ENCODE measurements at places on chromosomes 4 and X.

- DNase-seq = no peak
Measured at GRCh38 chr4:176303938-176304337, 15.8 kb upstream of the SPCS3 start.

- DNase-seq = no peak
Measured at GRCh38 chr4:56048383-56048701, 99.6 kb downstream of the CEP135 start.

DNA sequence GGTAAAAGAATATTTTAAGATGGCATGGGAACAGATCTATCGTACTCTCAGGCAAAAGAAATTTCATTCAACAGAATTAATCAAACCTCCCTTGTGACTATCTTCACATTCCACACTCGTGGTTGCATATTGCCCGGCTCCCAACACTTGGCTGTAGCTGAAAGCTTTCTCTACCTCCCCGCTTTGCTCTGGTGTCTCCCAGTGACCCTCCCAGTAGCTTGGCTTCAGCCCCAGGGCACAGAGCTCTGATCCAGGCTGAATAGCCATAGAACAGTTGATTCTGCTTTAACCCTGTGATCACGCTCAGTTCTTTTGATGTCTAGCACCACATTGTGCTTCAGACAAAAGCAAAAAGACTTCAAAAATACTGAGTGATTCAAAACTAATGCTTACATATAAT lies 24.6 kb downstream of the SLC7A11 start:
- no peak for DNase-seq

- DNase-seq = no peak
Measured at GRCh38 chrX:112816908-112817307, 23.7 kb downstream of the AMOT start.

DNA sequence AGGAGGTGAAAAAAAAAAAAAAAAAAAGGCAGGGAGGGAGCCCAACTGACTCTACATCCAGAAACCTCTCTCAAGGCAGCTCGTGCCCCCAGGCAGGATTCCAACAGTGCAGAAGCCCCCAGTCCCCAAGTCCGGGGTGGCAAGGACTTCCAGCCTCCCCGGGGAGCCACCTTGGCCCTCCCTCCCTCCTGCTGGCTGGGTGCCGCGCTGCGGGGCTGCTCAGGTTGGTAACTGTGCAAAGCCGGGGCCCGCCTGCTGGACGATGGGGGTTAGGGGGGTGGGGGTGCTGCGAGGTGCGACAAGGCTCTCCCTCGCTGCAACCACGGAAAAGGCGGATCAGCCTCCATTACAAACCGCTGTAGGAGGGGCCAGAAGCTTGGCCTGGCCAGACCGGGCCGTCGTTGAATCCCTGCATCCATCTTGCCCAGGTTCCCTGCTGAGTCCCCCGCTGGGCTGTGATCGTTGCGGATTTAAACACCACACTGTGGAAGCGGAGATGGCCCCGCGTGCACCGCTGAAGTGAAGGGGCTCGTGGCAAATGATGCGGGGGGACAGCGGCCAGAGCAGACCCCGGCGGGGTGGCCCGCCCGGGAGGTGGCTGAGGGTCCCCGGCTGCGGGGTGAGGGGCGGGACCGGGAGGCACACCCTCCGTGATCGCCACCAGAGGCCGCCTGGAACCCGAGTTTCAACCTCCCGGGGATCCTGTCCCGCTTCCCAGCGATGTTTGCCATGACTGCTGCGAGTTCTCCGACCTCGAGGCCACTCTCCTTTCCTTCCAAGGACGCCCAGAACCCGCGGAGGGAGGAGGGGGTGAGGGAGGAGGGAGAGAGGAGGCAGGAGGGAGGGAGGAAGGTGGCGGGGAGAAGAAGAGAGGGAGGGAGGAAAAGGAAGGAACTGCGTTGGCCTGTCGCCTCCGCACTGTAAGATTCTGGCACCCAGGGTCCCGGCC lies 58.0 kb upstream of the DDX3X start:
- DNase-seq = peak; percentile 36

DNA sequence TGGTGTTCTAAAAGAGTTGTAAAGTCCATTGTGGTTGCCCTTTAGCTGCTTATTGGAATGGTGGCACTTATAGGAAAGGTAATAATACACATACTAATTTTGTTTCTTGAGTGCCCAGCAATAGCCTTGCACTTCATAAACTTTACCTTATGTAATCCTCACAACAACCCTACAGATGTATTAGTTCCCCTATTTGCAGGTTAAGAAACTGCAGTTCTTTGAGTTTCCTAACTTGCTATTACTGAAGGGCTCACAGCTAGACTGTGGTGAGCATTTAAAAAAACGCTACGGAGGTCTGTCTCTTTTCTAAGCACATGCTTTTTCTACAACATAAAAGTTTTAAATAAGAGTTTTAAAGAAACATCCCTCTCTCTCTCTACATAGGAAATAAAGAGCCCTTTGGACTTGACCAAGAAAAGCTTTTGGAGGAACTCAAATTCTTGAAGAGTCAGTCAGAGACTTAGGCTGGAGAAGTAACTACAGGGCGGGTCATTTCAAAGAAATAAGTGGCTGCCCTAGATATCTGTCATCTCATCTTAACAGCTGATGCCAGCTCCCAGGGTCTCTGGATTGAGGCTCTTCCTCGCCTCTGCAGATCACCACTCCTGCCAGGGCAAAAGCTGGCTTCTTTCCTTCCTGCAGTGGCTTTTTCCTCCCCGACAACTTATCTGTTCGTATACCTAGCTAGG lies 42.0 kb upstream of the FBXW7 start:
- DNase-seq = no peak

- DNase-seq = peak; percentile 43
Measured at GRCh38 chrX:136767104-136767941, 13.4 kb downstream of the ARHGEF6 start.

DNA sequence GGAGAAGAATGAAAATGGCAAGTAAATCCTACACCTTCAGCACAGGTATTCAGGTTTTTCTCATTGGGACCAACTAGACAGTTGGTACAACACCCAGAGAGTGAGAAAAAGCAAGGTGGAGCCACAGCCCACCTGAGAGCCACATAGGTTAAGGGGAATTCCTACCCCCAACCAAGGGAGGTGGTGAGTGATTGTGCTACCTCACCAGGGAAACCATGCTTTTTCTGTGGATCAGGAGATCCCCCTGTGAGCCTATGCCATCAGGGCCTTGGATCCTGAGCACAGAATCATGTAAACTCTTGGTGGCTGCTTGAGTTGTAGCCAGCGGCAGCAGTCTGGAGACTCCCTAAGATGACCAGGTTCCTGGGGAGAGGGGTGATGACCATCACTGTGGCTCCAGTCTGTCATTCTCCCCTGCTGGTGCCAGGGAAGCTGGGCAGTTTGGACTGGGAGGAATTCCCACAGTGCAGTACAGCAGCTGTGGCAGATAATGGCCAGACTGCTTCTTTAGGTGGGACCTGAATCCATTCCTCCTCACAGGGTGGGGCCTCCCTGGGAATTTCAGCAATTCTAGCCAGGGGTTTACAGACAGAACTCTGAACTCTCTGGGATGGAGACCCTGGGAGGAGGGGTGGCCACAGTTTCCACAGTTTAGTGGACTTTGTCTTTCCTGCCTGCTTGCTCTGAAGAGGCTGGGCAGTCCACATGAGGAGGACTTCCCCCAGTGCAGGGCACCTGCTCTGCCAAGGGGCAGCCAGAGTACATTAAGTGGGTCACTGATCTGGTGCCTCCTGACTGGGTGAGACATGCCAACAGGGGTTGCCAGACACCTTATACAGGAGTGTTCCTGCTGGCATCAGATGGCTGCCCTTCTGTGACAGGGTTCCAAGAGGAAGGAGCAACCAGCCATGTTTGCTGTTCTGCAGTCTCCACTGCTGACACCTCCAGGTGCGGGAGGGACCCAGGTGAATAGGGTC lies 43.2 kb downstream of the PARM1 start:
- DNase-seq = no peak

- DNase-seq = no peak
Measured at GRCh38 chr4:38950734-38951133, 81.5 kb downstream of the TMEM156 start.

DNA sequence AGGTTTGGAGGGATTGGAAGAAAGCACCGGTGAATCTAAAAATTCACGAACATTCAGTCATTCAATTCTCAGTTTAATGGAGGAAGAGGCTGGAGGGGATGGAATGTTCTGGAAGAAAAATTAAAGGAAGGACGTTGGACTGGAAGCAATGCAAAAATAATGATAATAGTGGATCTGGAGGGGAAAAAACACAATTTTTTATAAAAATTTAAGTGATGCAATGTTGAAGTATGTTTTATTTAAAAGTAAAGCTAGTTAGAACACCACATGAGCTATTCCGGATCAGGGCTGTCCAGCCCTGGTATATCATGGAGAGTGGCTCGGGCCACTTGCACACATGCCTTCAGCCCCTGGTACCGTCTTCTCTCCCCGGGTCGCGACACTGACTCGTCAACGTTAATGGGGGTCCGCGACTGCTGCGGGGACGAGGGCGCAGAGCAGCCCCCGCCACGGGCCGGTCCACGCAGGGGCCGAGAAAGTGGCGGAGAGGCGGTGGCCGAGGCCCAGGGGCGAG lies 204.6 kb downstream of the TENM3 start:
- DNase-seq = no peak

DNA sequence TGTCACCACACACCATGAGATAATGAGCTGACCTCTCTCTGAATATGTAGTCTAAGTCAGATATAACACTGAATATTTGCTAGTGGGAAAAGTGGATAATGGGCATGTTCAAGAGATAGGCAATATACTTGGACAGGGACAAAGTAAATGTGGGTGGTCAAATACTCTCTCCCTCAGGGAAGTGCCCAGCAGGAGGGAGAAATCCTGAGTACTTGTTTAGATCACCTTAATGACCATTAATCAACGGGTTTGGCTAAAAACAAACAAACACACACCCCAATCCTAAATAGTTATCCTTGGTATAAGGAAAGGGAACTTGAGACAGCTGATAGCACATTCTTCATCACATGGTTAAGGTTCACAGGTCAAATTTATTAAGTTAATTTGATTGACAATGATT lies 933.5 kb downstream of the C4orf33 start:
- no peak for DNase-seq

- DNase-seq = no peak
Measured at GRCh38 chr4:179145746-179146525, 1703.7 kb upstream of the AGA start.

GRCh38 chr4:112807083-112807482 lies 170.1 kb downstream of the LARP7 start:
- DNase-seq = no peak

- no peak for DNase-seq
Measured at GRCh38 chrX:3550160-3550751, 163.2 kb downstream of the PRKX start.

- no peak for DNase-seq
Measured at GRCh38 chr4:137905930-137906329, 336.2 kb downstream of the SLC7A11 start.

DNA sequence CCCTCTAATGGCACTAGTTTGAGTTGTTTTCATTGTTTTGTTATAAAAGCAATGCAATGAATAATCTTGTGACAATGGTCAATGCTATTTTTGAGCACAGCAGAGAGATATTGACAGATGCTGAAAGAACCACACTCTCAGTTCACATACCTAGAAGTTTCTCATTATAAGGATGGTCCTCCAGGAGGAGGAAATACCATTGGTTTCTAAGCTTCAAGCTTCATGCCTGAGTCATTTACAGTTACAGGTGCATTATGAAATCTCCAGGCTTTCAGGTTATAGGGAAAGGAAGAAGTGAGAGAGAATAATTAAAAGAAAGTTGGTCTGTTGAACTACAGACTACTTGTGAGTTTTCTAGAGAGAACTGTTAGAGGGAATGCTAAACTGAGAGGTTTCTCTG lies 75.3 kb downstream of the PWWP3B start:
- no peak for DNase-seq

GRCh38 chr4:169823685-169824084 lies 65.9 kb upstream of the HPF1 start:
- peak; percentile 3 for DNase-seq

- DNase-seq = no peak
Measured at GRCh38 chr4:687971-688853, 739 bp downstream of the SLC49A3 start.

DNA sequence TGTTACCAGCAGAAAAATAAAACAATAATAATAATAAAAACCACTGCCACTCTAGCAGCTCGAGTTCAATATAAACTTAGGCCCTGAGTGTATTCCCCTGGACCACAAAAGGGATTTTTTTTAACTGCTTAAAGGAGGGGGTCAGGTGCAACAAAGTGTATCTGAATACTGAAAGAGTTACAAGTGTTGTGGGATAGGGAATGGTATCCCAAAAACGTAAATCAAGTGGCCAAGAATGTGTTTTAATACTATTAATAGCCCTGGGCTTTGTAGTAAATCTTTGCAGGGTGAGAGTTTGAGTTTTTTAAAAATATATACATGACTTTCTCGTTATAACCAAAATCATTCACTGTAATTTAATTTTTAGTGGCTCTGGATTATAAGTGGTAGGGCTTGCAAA lies 860.1 kb upstream of the INTU start:
- DNase-seq = no peak

GRCh38 chr4:39029752-39030694 lies 2.2 kb downstream of the TMEM156 start:
- no peak for DNase-seq

DNA sequence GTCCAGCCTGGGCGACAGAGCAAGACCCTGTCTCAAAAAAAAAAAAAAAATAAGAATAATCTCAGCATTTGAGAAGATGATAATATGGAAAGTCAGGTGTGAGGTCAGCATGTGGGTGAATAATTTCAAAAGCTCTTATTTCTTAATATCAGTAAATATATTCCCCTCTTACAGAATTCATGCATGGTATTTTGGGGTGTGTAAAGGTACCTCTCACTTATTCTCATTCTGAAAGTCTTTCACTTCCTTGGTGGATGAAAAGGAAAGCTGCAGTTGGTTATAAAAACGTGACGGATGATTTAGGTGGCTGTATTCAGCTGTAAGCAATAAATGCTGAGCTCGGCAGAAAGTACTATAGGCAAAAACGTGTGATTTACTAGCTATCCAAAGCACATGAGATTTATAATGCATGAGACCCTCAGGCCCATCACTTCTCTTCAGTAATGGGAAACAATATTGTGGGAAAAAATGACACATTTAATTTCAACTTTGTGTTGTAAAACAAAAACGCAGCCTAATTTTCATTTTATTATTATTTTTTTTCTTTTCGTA lies 353.2 kb upstream of the MAGEB2 start:
- DNase-seq = no peak

DNA sequence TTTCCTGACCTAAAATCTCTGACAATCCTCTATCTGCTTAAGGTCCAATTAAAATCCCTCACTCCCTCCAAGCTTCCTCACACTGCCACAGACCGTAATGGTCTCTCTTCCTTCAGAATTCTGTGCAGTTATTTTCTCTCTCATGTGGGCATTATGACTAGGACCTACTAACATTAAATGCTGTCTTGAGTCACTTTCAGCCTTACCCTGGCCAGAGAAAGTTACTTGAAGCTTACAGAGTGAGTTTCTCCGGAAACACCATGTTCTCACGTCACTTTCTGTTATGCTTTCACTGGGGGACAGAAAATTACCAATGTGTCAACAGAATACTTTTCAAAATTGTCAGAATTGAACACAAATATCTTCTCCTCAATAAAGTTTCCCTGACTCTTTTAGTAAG lies 271.8 kb downstream of the INPP4B start:
- DNase-seq = no peak

Data from activated CD4-positive, alpha-beta T cell treated with anti-CD3 and anti-CD28 coated beads, Interleukin-2, amount 50 U/mL, for 1 hour (primary cell).